ENCODE measurements at places on chromosomes 2 and 18.
A peak's percentile ranks its signal among the peaks of the same experiment; 100 is the strongest.

GRCh38 chr18:48817021-48817461, 133.7 kb downstream of the SMAD7 start:
- no peak for DNase-seq

DNA sequence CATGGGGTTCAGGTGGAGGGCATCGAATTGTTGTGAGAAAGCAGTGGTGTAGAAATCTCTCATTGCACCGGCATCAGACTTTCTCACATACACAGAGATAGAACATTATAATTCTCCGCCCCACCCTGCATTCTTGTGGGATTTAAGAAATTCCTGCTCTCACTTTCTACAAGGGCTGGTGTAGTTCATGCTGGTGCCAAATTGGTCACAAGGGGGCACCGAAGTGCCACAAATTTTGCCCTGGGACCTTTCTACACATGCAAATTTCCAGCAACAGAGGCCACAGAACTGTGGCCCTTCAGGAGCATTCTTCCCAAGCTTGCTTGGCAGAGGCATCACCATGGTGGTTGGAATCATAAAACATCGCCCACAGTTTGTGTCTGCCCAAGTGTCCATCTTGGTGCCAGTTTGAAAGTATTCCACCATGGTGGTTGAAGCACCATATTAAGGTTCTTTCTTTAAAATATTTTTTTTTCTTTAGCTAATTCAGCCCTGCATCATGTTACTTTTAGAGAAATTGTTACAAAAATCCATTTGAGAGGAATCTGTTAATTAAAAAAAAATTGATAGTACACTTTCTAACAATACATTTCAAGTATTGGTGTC, 521.2 kb upstream of the FANCL start:
- DNase-seq = peak; percentile 44

GRCh38 chr2:220215785-220216184, 588.4 kb downstream of the SLC4A3 start:
- no peak for DNase-seq

- no peak for DNase-seq
Observed at GRCh38 chr2:105712981-105713596, 31.6 kb upstream of the NCK2 start.

- no peak for DNase-seq
Observed at GRCh38 chr2:7719876-7720275, 802.7 kb downstream of the RNF144A start.

DNA sequence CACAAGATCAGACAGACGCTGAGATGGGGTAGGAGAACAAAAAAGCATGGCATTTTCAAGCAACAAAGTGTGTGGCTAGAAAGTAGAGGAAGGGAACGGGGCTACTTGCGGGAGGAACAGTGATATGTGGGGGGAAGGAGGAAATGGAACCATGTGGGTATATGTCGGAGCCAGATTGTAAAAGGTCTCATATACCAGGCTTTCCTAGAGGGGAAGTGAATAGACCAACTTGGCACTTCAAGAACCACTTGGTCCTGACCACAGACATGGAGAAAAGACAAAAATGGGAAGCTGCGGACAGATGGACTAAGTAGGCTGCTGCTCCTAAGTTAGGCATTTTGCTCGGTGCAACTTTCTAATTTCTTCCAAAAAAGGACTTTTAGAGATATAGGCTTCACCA, 196.0 kb downstream of the DCC start:
- DNase-seq = no peak

GRCh38 chr2:186599186-186599778, 9.4 kb downstream of the ITGAV start:
- no peak for DNase-seq

DNA sequence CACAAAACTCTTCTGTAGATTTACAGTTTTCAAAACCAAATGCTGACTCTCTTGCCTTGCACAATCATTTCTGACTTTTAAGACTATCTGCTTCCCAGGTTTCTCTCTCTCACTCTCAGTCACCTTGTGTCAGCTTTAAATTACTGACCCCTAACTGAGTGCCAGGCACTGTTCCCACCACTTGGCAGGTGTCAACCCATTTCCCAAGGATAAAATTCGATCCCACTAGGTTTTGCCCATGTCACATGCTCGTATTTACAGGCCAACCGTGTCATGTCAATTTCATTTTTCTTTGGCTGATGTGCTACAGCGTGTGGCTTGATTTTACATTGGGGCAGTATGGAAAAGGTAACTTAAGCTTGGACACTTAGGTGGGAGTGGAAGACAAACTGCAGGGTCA, 26.1 kb upstream of the LMAN1 start:
- DNase-seq = no peak

GRCh38 chr2:170695521-170696410, 19.4 kb upstream of the SP5 start:
- DNase-seq = no peak

- DNase-seq = no peak
Observed at GRCh38 chr2:126736133-126736874, 80.3 kb downstream of the GYPC start.

GRCh38 chr18:59550174-59550516, 147.1 kb downstream of the CCBE1 start:
- no peak for DNase-seq

DNA sequence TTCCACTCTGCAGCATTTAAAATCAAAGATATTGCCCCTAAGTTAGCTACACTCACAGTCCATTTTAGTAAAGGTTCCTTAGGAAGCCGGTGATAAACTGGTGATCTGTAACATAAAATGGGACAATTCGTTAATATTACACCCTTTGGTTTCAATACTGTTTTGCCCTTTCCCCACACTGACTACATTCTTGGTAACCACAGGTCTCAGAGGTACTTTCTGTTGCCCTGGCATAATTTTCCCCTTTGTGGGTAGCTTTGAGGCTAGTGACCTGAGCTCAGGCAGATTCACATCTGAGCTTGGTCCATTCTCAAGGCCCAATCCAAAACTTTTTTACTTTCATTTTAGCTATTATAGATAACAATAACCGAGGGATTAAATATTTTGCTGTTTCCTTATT, 32.9 kb upstream of the CSRNP3 start:
- DNase-seq = no peak

GRCh38 chr18:45156946-45157345, 458.3 kb upstream of the SLC14A2 start:
- no peak for DNase-seq

GRCh38 chr2:36611316-36611990, 13.5 kb upstream of the FEZ2 start:
- no peak for DNase-seq

- DNase-seq = no peak
Observed at GRCh38 chr2:60980071-60980815, 37.3 kb upstream of the PEX13 start.

DNA sequence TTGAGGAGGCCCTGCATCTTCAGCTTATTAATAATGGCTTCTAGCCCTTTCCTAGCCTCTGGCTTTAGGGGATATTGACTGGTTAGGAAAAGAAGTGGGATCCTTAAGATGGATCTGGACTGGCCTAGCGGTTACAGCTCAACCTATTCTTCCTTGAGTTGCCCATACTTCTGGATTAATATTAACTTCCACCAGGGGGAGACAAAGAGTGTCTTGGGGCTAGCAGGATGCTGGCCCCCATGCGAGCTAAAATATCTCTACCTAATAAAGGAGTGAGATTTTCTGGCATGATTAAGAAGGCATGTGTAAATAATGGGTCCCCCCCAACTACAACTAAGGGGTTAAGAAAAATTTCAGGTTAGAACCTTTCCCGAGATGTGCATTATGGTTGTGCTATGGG, 23.2 kb upstream of the PLA2R1 start:
- no peak for DNase-seq

DNA sequence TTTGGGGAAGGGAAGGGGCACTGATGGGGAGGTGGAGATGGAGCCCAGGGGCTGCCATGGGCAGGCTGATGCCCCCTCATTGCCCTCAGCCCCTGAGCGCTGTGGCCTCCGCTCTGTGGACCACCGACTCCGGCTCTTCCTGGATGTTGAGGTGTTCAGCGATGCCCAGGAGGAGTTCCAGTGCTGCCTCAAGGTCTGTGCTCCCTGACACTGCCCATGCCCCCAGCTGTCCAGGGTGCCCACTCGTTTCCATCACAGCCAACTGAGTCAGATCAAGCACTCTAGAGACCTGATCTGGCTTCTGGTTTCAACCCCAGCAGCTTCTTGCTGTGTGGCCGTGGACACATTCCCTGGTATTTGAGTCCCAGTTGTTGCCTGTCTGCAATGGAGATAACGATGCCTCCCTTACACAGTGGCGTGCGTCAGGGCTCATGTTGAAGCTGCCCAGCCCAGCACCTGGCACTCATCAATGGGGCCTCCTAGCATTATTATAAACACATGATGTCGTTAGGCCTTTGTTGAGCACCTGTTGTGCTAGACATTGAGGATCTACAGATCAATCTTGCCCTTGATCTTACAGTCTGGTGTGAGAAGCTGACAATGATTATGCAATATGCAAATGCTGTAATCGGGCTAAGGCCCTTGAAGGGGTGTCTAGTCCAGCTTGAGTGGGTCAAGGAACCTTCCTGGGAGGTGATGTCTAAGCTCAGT, 14.4 kb downstream of the STK11IP start:
- DNase-seq = no peak

- DNase-seq = no peak
Observed at GRCh38 chr2:183037074-183037552, 1.1 kb downstream of the NCKAP1 start.

DNA sequence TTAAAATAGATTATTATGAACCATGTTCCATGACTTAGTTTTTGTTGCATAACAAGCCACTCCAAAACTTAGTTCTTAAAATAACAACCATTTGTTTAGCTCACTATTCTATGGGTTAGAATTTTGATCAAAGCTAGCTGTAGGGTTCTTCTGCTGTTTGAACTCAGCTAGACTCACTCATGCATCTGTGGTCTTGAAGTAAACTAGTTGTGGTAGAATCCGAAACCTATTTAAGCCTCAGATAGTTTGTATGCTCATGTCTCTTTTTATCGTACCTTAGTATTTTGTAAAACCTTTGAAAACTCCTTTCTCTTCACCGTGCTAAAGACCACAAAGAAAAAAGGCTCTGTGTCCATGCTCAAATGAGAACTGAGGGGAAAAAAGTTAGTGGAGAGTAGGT, 166.6 kb downstream of the XIRP2 start:
- no peak for DNase-seq

DNA sequence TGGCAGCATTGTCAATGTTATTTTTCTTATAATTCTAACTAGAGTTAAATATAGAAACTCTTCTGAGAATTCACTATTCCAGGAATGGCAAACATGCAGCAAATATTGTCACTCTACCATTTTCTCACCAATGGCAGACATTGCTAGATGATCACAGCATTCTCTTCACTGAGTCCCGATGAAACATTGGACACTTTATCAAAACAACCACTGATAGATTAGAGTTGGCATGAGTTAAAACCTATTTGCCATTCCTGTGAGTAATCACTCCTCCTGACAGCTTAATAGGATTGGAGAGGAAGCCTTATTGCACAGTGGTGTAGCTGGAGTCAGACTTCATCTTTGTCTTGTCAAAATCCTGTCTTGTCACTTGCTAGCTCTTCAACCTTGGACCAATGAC, 163.9 kb upstream of the THUMPD2 start:
- DNase-seq = no peak

- DNase-seq = no peak
Observed at GRCh38 chr2:238906936-238907716, 59.2 kb downstream of the TWIST2 start.

DNA sequence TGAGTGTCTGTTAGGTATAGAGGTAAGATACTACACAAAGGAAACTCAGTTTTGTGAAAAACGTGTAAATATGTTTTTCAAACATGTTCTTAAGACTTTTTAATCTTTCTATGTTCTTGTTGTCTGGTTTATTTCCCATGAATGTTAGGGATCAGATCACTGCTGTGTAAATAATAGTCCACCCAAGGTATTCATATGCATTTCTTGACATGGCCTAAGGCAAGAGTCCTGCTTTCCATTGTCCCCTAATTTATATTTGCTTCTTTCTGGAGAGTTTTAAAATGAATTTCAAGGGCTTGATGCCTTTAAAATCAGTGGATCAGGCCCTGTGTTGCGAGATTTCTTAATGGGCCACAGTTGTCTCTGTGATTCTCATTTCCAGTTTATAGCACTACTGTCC, 28.9 kb downstream of the CRIM1 start:
- DNase-seq = no peak

- no peak for DNase-seq
Observed at GRCh38 chr2:188978291-188979081, 4.3 kb downstream of the COL3A1 start.

GRCh38 chr2:188627471-188627870, 335.8 kb downstream of the GULP1 start:
- DNase-seq = no peak

GRCh38 chr18:41798879-41799278, 156.2 kb upstream of the PIK3C3 start:
- no peak for DNase-seq

DNA sequence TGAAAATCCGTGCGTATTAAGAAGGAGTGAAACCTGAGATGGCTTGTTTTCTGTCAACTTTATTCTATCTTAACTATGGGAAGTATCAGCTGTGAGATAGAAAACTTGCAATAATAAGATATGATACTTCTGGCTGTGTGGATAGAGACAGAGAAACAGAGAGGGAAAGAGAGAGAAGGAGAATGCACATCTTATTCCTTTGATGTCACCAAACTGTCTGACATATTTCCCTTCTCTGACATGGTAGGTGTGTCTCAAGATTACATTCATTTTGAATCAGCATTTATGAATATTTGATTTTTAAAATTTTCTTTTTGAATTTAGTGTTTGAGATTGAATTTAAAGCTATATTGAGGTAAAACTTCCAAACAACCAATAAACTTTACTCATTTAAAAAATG, 69.4 kb downstream of the CDC42EP3 start:
- no peak for DNase-seq

DNA sequence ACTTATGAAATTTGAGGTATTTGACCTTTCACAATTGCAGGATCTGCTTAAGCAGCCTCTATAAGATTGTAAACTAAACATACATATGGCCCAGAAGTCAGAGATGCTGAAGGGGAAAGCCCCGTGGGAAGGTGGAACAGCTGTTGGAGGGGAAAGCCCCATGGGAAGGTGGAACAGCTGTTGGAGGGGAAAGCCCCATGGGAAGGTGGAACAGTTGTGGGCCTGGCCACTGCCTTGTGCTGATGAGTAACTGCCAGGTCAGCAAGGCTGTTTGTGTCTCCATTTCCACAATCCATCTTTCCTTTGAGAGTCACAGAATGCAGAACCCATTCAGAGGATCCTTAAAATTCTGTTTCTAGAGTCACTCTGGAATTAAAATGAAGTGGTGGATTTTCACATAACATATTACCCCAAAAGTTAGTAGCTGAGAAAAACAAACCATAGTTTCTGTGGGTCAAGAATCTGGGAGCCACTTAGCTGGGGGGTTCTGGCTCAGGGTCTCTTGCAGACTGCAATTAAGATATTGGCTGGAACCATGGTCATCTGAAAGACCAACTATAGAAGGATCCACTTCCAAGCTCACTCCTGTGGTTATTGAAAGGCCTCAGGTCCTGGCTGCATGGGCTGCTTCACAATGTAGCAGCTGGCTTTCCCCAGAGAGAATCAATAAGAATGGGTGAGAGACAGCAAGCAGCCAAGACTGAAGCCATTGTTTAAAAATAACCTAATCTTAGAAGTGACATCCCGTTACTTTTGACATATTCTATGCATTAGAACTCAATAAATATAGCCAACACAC, 86.6 kb upstream of the CAVIN2 start:
- no peak for DNase-seq

- no peak for DNase-seq
Observed at GRCh38 chr2:59502981-59503380, 1050.5 kb downstream of the BCL11A start.

Measured in anterior cingulate cortex (tissue), 58 donors.